ENCODE measurements at places on chromosomes 12 and 14. TPM values are rescaled to one million over a fixed set of nuclear protein-coding genes. Genes with fewer than 3 reads are reported as not detected.
A peak's percentile ranks its signal among the peaks of the same experiment; 100 is the strongest.

SRRM4 gene
- polyA plus RNA-seq, result not detected

GRCh38 chr14:103697206-103697602 is 18.0 kb downstream of the XRCC3 start:
- DNase-seq, result no peak

ZC2HC1C gene
- 0.88 TPM for polyA plus RNA-seq

- peak; percentile 29 for DNase-seq
Observed at GRCh38 chr12:107287436-107288413, 194.4 kb upstream of the CRY1 start.

DNA sequence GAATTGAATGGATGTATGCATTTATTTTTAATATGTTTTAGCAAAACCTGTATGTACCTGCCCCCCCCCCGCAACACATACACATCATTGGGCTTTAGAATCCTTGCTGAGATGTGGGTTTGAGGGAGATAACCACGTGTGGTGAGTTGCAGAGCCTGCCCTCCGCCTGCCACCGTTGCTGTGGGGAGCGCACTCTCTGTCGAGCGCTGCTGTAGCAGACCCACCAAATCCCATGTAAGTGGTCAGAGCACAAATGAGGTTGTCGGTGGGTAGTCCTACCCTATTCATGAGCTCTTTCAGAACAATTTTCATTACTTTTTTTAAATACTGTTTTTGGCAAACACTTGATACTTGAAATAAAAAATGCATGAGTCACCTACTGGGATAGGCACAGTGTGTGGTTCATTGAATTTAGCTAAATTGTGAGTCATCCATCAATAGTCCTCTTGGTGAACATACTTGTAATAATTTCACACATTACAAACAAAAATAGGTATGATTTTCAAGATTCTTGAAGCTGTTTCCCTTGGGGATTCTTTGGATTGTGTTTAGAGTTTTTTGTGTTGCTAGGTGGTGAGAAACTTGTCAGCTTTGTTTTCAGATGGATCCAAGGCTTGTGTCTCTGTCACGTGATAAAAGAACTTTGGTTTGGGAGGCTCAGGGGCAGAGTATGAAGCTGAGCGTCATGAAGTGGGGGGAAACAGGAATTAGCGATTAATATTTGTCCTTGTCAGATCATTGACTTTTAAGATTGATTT is 107.6 kb downstream of the PTCSC3 start:
- DNase-seq, result peak; percentile 26

IGF1 gene
- polyA plus RNA-seq, result 0.05 TPM

OR6S1 gene
- not detected for polyA plus RNA-seq

DNA sequence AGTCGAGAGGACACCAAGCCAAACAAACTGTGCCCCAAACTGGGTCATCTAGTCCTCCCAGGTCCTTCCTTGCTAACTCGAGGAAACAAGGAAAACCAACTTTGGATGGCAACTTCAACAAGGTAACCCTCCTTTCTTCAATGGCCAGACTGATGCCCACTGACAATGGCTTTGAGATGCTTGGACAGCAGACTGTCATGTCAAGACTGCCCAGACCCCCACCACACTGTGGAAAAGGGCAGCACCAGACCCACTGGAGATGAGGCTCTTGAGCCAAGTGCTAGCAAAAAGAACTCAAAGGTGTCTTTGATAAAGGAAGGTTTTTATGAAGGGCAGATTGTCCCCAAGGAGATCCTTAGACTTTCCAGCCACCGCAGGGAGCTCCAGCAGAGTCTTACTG is 9.0 kb upstream of the CDH24 start:
- no peak for DNase-seq

CLEC2A gene
- not detected for polyA plus RNA-seq

GALNT9 gene
- polyA plus RNA-seq, result 0.10 TPM

EMP1 gene
- polyA plus RNA-seq, result 374 TPM

NRL gene
- polyA plus RNA-seq, result 0.49 TPM

DNA sequence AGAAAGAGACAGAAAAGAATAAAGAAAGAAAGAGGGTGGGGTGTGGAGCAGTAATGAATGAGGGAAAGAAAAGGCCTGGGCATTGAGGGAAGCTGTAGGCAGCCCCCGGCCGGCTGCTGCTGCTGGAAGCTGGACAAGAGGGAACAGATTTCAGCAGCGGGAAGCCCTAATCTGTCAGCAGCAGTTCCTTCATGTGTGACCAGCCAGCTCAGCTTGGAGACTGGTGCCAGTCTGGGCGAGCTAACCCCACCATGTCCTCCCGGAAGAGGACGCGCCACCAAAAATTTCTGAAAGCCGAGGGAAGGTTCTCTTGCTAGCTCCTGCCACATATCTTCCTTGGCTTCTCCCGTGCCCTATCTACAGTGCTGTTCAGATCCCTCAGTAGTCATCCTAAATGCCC is 236.8 kb downstream of the GRIN2B start:
- no peak for DNase-seq

GRCh38 chr12:94079566-94080340 is 68.6 kb upstream of the PLXNC1 start:
- DNase-seq, result no peak

DNA sequence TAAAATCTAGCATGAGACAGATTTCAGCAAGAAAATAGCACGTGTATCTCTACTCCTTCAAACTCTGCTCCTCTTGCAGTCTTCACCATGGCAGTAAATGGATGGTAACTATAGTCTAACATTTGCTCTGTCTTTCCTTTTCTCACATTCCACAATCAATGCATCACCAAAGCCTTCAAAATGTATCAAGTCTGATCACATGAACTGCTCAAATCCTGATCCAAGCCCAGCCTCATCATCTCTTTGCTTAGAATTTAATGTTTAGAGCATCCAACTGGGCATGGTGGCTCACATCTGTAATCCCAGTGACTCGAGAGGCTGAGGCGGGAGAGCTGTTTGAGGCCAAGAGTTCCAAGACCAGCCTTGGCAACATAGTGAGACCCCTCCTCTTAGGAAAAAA is 45.9 kb downstream of the CDK17 start:
- peak; percentile 29 for DNase-seq

PHETA1 gene
- polyA plus RNA-seq, result 3.4 TPM

DNA sequence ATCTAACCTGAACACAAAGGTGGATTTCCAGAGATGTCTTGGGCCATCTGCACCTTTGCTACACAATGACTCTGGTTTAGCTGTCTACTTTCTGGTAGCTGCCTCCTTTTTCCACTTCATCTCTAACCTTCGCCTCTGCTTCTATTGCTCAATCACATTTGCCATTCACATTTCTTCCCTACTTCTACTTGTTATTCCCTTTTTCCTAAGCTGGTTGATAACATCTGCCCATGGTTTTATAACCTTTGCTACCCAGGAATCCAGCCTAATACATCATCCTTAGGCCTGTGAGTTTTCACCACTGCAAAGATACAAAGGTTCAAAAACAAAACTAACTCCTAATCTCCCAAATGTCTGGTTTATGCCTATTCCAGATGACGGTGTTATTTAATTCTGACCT is 13.2 kb downstream of the SPPL3 start:
- DNase-seq, result no peak

DNA sequence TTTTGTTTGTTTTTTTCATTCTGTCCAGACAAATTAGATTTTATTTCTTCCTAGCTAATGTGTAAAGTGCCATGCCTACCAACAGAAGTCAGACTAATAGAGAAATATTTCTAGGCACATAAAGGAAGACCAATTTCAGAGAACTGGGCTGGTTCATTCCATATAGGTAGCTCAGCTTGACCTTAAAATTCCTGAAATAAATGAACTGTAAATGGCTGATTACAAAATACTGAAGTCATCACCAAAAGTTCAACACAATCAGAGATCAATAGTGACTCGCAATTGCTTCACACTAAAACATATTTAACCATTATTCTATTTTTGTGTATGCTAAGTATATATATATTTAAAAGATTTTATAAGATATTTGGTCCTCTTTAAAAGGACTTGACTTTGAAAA is 34.2 kb downstream of the PTPRB start:
- DNase-seq, result no peak

DNA sequence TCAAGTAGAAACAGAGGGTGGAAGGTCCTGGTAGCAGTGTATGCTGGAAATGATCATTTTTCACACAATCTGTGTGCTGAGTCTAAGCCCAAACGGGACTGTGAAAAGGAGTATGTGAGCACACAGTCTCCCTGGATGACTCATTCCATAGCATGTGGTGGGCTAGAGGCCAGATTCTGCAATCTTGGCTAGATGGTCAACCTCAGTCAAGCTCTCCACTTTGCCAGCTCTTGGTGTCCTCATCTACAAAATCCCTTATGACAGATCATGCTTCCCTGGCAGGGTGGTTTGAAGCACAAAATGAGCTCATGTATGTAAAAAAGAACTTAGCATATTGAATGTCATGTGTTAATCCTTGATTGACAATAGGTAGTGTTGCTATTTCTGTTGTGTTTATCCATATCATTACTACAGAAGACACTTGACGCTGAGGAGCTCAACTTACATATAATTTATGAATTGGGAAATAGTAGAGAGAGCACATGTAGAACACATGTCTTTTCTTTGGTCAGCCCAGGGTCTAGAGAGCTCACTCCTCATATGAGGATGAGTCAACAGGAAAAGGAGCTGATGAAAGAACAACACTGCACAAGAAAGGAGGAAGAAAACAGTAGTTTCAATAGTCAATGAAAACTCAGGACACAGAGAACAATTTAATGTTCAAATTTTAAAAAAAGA is 517.5 kb downstream of the BCL11B start:
- no peak for DNase-seq

- no peak for DNase-seq
Observed at GRCh38 chr14:82398256-82398655, 864.6 kb upstream of the SEL1L start.

OR5AU1 gene
- not detected for polyA plus RNA-seq

GRCh38 chr12:116615141-116615861 is 56.1 kb downstream of the MAP1LC3B2 start:
- DNase-seq, result no peak

IFI27 gene
- 8.3 TPM for polyA plus RNA-seq

TAS2R30 gene
- not detected for polyA plus RNA-seq

GDF11 gene
- 11.1 TPM for polyA plus RNA-seq

GRCh38 chr12:12357719-12358461 is 1.0 kb downstream of the BORCS5 start:
- DNase-seq, result no peak

PROX2 gene
- 0.01 TPM for polyA plus RNA-seq

DNA sequence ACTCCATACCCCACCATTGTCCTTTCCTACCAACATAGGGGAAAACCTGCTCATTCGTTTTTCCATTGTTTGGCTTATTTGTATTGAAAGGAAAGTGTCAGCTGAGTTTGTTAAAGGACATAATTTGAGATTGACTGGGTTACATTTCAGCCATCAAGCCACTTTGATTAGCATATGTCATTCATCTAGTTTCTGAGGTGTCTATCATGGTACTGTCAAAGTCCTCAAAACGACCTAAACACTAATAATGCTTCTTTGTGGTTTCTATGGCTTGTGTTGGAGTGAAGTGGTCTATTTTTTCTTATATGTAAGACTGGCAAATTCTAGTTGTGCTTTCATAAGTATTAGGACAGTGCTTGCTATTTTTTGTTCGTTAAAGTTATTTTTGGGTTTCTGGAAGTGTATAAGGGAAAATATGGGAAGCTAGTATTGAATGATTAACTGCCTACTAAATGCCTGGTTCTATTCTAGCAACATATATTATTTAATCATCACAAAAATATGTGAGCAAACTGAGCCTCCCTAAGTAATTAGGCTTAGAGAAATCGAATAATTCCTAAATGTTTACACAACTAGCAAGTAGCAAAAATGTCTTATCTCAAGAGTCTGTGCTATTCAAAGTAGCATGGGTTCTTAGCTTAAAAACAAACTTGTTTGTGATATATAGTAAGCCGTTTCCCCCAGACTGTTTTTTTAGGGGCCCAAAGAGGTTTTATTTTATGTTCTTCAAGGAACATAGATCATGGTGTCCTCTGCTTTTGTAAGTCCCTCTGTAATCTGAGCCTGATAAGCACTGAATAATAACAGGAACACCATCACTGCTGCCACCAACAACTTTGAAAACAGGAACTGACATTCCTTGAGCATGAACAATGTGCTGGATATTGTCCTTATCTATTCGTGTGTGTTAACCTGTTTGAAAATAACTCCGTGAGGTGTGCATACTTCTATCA is 67.1 kb downstream of the DERA start:
- DNase-seq, result peak; percentile 53

GRCh38 chr12:109535863-109536250 is 37.4 kb downstream of the MMAB start:
- DNase-seq, result no peak

GRCh38 chr12:130194154-130194553 is 31.9 kb downstream of the FZD10 start:
- no peak for DNase-seq

GRCh38 chr14:92513204-92513965 is at the start of gene RIN3:
RIN3 (plus strand) TSS chr14:92513781; CDS start chr14:92513933, 152 bp downstream.
- peak; percentile 68 for DNase-seq

DNA sequence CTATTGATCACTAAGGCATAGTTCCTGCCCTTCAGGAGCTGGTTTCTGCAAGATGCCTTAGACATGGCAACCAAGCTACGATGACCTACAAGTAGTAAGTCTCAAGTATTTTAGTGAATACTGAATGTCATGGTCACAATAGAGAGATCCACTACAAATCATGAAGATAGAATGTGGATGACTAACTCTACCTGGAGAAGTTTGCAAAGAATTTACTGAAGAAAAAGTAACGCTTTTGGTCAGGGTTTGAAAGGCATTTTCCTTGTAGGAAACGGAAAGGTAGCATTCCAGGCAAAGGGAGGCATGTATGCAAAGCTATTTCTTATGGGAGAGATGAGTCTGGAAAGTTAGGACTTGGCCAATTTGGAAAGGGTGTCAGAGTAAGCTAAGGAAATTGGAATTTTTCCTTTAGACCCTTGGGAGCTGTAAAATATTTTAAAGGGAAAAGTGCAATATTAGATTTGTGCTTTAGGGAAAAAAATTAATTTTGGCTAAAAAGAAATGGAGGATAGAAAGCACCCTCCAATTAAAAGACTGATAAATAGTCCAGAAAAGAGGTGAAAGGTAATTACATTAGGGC is 377.5 kb downstream of the EGLN3 start:
- peak; percentile 65 for DNase-seq

CMA1 gene
- polyA plus RNA-seq, result not detected

TCL1B gene
- not detected for polyA plus RNA-seq

GRCh38 chr14:51460011-51460410 is 191.7 kb upstream of the FRMD6 start:
- peak; percentile 72 for DNase-seq

DNA sequence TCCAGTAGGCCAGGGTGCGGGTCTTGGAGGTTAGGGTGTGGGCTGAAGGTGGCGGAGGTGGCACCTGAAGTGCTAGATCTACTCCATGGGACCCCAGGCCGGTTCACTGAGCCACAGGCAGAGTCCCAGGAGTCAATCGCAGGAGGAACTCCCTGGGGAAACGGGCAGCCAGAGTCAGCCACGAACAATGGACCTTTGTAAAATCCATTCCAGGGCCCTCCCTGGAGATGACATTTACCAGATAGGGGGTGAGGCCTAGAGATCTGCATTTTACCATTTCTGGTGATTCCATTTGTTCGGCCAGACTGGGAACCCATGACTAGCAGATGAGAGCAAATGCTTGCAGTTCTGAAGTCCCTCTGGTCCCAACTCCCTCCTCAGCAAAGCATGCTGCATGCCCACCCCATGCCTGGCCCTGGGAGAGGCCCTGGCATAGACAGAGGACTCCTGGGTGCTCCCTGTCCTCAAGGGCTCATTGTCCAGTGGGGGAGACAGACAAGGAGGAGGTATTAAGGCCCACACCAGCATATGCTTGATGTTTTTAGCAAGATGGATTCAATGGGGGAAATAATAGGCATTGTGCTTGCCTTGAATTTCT is 115.5 kb downstream of the EML1 start:
- DNase-seq, result no peak

SPX gene
- 0.75 TPM for polyA plus RNA-seq
